ENCODE measurements at places on chromosomes 3 and 15. TPM values are rescaled to one million over a fixed set of nuclear protein-coding genes. Genes with fewer than 3 reads are reported as not detected.

The TM4SF1 gene
- polyA plus RNA-seq = not detected

DNA sequence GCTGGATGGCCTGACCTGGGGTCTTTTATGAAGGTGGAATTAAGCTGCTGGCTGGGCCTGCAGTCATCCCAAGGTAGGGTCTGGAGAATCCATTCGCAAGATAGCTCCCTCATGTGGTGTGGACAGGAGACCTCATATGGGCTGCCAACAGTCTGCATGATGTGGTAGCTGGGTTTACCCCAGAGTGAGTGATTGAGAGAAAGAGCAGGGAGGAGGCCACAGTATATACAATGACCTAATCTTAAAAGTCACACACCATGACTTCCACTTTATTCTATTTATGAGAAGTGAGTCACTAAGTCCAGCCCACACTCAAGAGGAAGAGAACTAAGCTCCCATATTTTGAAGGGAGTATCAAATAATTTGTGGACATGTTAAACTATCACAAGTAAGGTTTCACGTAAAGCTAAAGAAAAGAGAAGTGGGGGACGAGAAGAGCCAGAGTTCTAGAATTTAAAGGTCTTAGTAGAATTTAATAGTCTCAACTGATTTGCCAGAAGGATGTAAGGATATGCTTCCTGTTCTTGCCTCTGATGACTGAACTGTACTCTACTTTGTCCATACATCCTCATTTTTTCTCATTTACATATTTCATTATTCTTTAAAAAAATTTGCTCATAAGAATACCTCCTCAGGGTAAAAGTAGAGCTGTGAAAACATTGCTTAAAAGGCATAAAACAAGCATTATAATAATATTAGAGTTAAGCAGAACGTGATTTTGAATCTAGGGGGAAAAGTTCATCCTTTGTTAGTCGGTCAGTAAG is 184.4 kb downstream of the PEX5L start:
- peaks cover 4% of the 10 kb centered on the region for H3K4me1 ChIP-seq
- H3K4me3 ChIP-seq = no peak overlapping the region
- no peak overlapping the region for H3K27ac ChIP-seq
- H3K36me3 ChIP-seq = no peaks in the 10 kb centered on the region
- no peak for DNase-seq

DNA sequence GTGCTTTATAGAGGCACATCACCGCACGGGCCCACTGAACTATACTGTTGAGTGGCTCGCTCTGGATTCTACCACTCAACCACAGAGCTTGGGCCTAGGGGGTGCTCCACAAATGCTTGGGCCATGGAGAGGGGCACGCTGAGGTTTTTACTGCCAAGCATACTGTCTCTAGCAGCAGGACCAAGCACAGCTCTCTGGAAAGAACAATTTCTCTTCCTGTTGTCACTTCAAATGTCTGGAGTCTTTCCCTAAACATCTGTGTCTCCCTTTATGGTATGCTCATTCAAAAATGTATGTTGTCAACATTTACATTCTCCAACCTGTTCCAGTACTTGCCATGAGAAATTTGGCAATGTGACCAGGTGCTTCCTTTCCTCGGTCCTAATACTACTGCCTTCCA is 114.7 kb upstream of the TPM1 start:
- no peak overlapping the region for H3K4me3 ChIP-seq
- no peaks in the 10 kb centered on the region for H3K36me3 ChIP-seq
- no peaks in the 10 kb centered on the region for H3K27me3 ChIP-seq
- no peaks in the 10 kb centered on the region for H3K4me1 ChIP-seq
- DNase-seq = no peak

The ECE2 gene
- not detected for polyA plus RNA-seq

The RHOV gene
- 8.9 TPM for polyA plus RNA-seq

DNA sequence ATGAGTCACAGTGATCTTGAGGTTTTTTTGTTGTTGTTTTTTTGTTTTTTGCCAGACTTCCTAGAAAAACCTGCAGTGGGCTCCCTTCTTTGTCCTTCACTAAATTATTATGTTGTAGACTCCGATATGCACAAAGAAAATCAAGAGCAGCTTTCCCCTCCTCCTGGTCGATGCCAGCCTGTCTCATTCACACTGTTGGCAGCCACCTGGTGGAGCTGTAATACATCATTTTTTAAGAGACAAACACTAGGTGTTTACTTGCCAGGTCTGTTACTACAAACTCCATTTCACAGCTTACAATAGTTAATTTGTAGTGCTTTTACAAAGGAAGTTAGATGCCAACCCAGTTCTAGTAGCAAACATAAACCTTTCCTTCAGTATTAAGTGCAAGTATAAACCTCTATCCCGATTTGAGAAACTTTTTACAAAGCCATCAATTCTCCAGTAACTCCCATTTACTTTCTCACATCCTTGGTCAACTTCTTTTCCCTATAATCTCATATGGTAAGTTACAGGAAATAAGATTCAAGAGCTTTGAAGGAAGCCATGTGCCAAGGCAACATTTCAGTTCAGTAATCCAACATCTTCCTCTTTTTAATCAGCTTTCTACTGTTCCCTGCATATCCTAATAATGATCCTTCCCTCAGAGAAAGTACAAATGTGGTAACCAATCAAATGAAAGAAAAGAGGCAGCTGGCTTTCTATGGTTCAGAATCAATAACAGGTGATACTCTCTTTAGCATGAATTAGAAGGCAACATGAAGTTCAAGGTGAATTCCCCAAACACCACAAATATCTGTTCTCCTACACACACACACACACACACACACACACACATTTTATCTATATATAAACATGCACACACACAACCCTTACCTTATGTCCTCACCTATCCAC is 14.0 kb downstream of the AAGAB start:
- no peaks in the 10 kb centered on the region for H3K36me3 ChIP-seq
- peaks cover 30% of the 10 kb centered on the region for H3K4me1 ChIP-seq
- peak overlapping the region; percentile 59 for H3K27ac ChIP-seq
- peak; percentile 8 for DNase-seq
- H3K4me3 ChIP-seq = peak overlapping the region; percentile 50

Measured in GM12878 (cell line).